Mucosa of gallbladder (tissue), 1 donor: ENCODE measurements at places on chromosomes 4 and X. TPM values are rescaled to one million over a fixed set of nuclear protein-coding genes. Genes with fewer than 3 reads are reported as not detected.

Gene PHOX2B
- total RNA-seq: 0.26 TPM

Gene TEX13D
- not detected for total RNA-seq

Gene DUSP21
- total RNA-seq: not detected

Gene PCDH18
- total RNA-seq: 23.7 TPM

Gene MMRN1
- 12.5 TPM for total RNA-seq

Gene FAM149A
- total RNA-seq: 38.2 TPM

Gene GSTCD
- total RNA-seq: 12.8 TPM

Gene VCX
- total RNA-seq: not detected

Gene KDR
- 24.0 TPM for total RNA-seq

Gene MAGEE2
- total RNA-seq: 0.43 TPM

Gene FAAH2
- 5.1 TPM for total RNA-seq
